ENCODE measurements at places on chromosomes 4 and X.

DNA sequence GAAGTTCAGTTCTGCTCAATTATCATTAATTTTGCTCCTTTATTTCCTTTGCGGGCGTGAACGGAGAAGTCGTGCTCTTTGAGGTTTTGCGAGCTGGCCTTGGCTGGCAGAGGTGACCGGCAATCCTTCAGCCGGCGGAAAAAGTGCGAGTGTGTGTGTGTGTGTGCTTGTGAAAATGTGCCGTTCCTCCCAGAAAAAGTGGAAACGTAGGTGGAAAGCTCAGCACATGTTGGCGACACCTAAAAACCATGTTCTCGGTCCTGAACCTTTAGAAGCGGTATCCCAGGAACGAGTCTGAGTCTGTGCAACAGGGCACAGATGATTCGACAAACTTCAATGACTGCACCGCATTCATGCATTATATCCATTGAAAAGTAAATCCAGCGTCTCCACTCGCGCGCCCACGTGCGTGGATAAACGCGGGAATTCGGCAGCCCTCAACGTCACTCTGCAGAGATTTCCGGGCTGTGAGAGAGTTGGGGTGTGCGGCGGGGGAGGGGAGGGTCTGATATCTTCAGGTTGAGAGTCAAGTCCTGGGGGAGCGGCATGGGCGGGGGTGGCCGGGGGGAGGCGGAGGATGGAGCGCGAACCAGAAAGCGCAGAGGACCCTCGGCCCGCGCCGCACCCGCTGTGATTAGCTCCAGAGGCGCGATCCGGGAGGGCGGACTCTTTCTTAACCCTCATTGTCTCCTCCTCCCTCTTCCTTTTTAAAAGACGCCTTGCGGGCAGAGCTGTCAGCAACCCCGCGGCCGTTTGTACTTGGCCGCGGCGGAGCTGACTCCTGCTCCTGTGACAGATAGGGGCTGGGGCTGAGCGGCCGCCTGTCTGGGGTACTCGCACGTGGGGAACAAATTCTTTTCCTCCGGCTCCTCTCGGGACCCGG, at the start of gene SHISA3:
TSS of gene SHISA3 (plus strand) at position 737 of the 883 bp plus-strand sequence. CDS start 569 bp downstream, outside the sequence.
- DNase-seq, result peak; percentile 41

- DNase-seq, result no peak
These were observed 16.3 kb downstream of the VSIG4 start for GRCh38 chrX:66023385-66024091.

- peak; percentile 64 for DNase-seq
These were observed 5.1 kb downstream of the FBXL5 start for GRCh38 chr4:15649914-15650545.

GRCh38 chr4:8177552-8177951, 18.9 kb upstream of the ABLIM2 start:
- no peak for DNase-seq

DNA sequence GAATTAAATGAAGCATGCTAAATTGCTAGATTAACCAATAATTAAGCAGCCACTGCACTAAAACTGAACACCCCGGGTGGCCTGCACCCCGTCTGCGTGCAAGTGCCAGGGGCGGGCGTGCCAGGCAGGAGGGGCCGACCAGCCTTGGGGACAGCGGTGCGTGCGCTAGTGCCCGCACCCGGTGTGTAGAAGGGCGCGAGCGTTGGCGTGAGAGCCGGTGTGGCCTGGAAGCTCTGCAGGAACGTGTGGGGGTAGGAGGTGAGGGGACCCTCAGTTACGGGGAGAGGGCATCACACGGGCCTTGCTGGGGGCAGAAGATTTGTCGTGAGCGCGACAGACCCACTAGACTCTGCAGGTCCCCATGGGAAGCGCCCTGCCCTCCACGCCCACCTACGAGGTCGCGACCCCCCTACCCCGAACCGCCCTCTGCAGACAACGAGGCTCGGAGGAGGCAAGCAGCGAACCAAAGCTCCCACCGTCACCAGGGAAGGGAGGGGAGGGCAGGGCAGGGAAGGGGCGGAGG, 105.8 kb downstream of the FAM53A start:
- no peak for DNase-seq

DNA sequence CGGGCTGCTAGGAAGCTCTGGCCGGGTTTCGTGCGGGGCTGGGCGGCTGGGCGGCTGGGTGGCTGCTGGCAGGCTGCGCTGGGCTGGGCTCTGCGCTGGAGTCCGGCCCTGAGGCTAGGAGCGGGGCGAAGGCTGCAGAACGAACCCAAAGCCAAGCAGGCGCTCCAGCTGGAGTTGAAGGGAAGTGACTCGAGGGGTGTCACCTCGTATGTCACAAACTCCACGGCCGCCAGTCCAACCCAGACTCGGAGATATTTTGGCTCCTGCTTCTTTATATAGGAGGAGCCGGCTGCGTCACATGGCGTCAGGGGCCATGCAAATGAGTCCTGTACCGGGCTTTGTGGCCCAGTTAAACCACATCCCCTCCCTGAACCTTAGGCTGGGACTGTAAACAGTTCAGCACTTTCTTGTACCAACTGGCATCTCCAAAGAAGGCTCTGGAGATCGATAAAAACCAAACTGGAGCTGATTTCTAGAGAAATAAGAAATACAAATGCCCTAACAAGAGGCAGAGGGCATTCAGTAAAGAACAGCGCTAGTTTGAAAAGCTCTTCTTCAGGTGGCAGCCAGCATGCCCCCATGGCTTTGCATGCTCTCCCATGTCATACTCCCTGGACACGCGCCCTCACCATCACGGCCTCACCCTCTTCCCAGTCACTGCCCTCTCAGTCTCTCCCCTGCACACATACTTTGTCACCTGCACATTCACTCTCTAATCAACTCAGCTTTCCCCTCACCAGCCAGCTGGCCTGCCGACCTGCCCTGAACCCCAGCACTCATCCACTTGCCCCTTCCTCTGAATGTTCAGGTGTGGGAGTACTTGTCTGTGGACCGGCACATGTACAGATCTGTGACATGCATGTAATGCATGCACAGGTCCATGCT, 58.5 kb downstream of the TSC22D3 start:
- peak; percentile 76 for DNase-seq

- peak; percentile 79 for DNase-seq
These were observed 83.9 kb upstream of the SPANXB1 start for GRCh38 chrX:140918398-140919038.

DNA sequence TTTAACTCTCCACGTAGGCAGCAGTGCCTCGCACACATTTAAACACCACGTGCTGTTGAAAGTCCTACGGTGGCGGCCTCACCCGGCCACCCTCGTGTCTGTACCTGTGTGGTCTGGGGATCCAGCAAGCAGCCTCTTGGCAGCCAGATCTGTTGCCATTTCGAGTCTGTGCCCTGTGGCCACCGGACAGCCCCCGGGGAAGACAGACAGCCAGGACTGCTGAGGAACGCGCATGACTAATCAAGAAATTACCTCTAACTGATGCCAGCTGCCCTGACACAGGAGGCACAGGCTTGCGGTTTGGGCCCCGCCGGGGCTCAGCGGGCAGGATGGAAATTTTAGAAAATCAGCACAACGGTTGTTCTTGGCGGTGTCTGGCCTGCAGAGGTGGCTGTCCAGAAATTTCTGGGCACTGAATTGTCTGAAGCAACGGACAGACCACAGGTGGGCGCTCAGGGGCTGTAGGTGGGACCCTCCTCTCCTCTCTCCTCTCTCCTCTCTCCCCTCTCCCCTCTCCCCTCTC, 15.6 kb upstream of the ASMTL start:
- peak; percentile 81 for DNase-seq

- DNase-seq, result no peak
These were observed 790 bp downstream of the CLGN start for GRCh38 chr4:140426610-140427105.

- no peak for DNase-seq
These were observed 30.8 kb downstream of the DOK7 start for GRCh38 chr4:3493720-3494461.

DNA sequence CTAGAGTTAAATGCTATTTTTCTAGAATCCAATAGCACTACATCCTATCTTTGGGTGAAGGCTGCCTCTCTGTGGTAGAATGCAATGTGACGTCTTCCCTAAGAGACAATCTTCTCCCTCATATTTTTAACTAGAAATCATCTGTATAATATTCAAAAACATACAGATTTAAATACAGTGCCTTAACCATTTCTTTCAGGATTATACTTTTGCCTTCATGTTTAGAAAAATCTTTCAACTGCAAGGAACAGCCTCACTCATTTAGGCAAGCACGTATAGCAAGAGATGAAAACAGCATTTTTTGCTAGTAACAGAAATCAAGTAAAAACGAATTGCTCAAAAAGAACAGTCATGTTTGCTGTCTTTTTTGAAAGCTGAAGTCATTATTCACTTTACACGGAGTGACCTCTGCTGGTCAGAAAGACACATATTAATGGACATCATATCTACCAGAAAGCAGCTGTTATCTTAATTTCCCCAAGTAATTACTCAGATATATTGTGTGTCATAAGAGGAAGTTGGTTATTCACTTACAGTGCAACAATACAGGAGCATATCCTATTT, 422.3 kb downstream of the STPG2 start:
- peak; percentile 70 for DNase-seq
